ENCODE measurements at places on chromosomes 2 and 18.

GRCh38 chr18:46196627-46197243 lies 92.5 kb downstream of the HAUS1 start:
- DNase-seq, result no peak

- no peak for DNase-seq
Measured at GRCh38 chr18:37533647-37534584, 31.7 kb downstream of the CELF4 start.

- no peak for DNase-seq
Measured at GRCh38 chr2:96325041-96325883, at the start of gene ITPRIPL1. TSS of gene ITPRIPL1 (plus strand) at chr2:96325317. CDS start at chr2:96325840, 523 bp downstream.

- DNase-seq, result no peak
Measured at GRCh38 chr2:137797641-137798040, 166.6 kb upstream of the HNMT start.

All from stomach (tissue), 19 donors.